ENCODE measurements at places on chromosomes 2 and 18.
A peak's percentile ranks its signal among the peaks of the same experiment; 100 is the strongest.

DNA sequence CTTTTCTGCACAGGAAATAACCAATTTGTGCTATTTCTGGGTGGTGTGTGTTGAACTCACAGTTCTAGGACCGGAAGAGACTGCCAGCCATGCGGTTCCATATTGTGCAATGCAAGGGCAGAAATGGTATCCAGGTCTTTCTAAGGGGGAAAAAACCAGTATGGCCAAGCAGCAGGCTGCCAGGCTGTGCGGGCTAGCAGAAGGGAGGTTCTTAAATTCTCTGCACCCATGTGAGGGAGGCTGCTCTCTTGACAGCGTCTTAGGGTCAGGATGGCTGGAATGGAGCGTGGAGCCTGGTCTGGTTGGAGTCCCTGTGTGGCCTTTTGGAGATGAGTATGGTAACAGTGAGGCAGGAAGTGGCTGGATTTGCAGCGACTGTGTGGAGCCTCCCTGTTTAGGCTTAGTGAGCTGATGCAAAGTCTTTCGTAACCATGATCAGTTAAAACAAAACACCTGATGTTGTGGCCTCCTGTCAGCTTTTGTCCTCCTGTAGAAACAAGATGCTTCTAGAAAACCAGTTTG is 52.6 kb downstream of the NCK2 start:
- DNase-seq = peak; percentile 59

GRCh38 chr2:233015019-233015645 is 2.1 kb upstream of the NGEF start:
- no peak for DNase-seq

GRCh38 chr2:96142217-96143113 is 2.8 kb downstream of the DUSP2 start:
- DNase-seq = peak; percentile 40

DNA sequence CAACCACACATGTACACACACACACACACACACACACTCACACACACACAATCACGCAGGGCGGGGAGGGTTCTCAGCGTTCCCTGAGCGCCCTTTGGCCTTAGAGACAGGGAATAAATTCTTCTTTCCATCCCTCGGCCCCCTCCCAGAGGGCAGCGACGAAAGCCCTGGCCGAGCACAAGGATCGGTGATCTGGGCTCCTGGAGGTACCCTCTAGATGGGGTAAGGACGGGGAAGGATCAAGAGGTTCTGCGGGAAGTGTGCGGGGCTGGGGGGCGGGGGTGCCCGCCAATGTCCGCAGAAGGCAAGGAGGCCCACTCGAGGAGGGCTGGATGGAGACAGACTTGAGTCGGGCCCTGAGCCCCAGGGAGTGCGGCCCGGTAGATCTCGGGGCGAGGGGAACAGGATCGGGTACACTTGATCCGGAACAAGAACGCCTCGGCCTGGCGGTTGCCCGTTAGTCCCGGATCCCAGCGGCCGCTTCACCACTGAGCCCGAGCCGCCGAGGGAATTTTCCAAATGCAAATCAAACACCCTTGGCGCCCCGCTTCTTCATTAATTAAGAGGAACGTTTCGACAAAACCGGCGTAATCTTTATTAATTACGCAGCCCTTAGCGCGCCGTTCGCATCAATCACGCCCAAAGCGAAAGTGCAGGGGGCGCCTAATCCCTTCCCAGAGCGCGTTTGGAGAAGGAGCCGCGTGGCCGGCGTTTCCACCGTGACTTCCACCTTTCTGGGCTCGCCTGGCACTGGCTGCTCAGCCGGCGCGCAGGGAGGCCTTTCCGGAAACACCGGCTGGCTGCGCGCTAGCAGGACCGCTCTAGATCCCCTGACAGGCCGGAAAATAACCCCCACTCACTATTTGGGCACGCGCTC is 7.0 kb upstream of the PAX3 start:
- no peak for DNase-seq

- DNase-seq = no peak
Measured at GRCh38 chr2:97699765-97700444, 13.5 kb upstream of the ZAP70 start.

DNA sequence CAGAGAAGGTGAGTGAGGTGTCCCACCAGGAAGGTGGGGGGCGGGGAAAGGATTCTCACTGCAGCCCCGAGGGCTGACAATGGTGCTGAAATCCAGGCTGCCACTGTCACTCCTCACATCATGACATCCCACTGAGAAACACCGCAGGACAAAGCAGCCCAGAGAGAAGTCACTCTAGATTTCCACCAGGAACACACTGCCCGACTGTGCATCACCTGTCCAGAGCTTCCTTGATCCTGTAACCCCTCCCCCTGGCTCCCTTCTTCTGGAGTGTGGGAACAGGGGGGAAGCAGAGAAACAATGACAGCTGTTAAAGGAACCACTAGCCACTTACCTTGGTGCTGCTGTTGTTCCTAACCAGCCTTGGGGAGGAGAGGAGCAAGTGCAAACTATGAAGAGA is 69.9 kb downstream of the MRO start:
- DNase-seq = no peak

- DNase-seq = peak; percentile 70
Measured at GRCh38 chr2:231604101-231604684, 11.5 kb downstream of the TEX44 start.

GRCh38 chr2:106322281-106322680 is 128.2 kb upstream of the UXS1 start:
- DNase-seq = no peak

- DNase-seq = no peak
Measured at GRCh38 chr2:41061356-41061755, 609.5 kb upstream of the SLC8A1 start.

GRCh38 chr2:10103179-10103578 is 19.4 kb upstream of the RRM2 start:
- DNase-seq = no peak

- no peak for DNase-seq
Measured at GRCh38 chr2:224412141-224413015, 10.5 kb upstream of the FAM124B start.

DNA sequence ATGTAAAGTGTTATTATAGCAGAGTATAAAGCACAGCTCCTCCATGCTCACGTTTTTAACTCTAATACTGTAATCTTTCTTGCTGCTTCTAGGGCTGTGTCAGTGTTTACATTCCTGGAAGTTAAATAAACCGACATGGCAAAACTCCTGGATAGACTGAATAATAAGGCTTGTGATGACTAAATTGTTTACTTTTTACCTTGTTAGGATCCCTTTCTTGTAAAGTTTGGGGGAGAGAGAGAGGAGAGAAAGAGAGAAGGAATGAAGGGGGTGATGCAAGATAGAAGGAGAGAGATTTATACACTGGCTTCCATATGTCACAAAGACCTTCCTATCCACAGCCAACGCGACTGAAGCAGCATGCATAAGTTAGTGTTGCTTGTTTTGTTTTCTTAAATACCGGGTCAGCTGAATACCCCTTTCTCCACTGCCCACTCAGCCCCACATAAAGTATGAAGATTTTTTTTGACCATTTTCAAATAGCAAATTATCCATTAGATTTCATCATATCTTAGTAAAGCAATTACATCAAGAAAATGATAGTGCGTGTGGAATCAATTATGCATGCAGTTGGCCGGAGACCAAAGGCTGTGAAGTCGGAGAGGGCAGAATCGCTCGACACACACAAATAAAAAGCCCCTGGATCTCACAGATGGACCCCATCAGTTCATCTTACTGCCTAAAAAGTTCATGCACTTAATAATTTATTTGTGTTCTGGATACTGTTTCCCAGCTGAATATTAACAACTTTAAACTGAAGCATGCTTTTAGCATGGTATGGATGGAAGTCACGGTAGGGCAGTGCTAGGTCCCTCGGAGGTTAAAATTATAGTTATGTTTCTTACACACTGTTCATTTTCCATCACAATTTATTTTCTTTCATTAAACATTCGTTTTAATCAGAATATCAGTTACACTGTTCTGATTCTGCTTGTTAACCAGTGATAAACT is 20.1 kb downstream of the BCL11A start:
- DNase-seq = no peak

DNA sequence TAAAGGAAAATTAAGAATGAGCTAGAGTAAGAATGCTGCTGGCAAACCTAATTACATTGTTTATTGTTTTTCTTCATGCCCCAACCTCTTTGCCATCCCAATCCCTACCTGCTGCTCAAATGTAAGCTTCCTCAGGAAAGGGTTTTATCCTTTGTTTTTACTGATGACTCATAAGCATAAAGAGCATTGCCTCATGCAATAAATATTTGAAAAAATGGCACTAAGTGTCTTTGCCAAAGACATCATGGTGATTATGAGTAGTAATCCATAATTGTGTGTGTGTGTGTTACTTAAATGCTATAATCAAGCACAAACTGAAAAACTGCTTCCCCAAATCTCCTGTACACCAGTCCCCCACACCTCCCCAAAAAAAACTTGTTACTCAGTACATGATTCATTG is 53.4 kb downstream of the DNER start:
- no peak for DNase-seq

DNA sequence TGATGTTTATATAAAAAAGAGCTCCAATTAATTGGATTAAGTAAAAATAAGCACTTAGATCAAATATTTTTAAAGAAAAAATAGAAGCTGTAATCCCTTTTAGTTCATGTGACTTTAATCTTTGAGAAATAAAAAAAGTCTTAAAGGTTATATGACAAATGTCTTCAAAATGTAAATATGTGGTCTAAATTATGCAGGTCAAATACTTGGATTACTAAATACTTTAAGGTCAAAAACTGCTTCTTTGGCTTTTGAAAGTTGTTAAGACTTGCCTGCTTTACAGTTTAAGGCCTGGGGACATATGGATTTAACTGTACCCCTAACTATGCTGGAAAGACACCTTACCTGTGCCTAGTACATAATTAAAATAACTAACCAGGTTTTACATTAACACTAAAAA is 15.5 kb upstream of the PDK1 start:
- DNase-seq = no peak

- no peak for DNase-seq
Measured at GRCh38 chr2:8615576-8616281, 66.1 kb upstream of the ID2 start.

DNA sequence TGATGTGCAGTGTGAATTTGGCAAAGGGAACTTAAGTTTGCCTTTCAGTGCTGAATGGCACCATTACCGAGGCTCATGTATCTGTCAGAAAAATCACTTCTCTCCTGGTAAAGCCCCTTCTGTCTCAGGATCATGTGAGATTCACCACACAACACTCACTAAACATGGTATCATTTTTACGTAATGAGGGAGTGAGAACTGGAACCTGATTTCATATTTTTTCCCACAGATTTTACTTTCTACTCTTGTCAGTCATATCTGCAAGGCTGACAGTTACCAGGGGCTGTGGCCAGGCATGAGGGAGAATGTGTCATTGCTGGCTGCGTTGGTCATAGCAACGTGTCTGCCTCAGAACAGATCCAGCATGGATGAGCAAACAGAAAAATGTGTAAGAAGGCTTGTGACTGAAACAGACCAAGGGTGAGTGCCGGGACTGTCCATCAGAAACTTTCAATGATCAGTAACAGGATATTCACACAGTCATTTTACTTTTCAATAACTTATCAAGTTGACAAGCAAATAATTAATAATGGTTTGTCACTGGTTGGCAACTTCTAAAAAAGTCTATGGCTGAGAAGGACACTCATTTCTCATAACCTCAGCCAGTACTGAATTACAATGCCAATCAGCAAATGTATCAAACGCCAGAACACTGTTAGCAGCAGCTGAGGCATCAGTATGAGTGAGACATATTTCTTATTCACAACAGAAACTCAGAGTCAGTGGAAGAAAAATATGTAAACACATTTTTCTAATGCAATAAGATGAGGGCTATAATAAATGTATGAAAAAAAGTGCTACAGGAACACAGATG is 100.5 kb downstream of the CDC42EP3 start:
- no peak for DNase-seq

DNA sequence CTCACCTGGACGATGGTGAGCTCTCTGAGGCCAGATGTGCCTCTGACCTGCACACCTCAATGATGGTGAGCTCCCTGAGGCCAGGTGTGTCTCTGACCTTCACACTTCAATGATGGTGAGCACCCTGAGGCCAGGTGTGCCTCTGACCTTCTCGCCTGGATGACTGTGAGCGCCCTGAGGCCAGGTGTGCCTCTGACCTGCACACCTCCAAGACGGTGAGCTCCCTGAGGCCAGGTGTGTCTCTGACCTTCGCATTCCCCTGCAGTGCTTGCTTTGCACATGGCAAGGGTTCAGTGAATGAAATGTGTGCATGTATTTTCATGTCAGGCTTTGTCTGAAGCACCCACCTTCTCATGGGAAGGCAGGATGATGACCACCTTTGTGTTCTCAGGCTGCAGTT is 95.5 kb downstream of the PTGR3 start:
- no peak for DNase-seq

DNA sequence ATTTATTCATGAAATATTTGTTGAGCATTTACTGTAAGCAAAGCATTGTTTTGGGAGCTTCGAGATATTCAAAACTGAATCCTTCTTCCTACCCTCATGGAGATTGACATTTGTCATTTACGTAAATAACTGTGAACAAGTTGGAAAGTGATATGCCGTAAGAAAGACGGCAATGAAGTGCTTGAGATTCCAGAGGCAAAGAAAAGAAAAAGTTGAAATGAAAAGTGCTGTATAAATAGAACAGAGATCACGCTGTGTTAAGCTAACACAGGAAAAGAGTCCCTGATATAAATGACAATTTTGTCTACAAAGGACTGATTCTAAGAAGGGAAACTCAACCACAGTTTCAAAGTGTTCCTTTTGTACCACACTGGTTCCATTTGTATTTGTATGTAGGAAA is 1.8 kb downstream of the CHRNA1 start:
- DNase-seq = no peak

DNA sequence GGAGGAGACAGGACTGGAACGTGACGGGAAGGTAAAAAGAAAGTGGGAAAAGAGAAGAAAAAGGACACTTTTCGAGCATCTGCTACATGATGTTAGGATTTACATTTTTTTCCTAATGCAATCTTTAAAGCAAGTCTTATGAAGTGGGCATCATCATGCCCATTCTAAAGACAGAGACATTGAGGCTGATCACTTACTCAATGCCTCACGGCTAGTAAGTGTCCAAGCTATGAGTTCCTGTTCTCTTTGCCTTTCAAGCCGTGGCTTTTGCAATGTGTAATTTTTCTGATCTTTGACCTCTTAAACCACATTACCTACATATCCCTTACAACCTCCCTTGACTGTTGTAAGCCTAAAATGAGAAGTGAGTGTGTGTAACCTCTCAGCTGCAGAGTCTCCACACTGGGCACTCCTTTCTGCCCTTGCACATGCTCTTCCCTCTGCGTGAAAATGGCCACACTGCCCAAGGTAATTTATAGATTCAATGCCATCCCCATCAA is 649.2 kb downstream of the RNF144A start:
- DNase-seq = no peak

- peak; percentile 60 for DNase-seq
Measured at GRCh38 chr2:27701676-27702075, 38.0 kb downstream of the SLC4A1AP start.

DNA sequence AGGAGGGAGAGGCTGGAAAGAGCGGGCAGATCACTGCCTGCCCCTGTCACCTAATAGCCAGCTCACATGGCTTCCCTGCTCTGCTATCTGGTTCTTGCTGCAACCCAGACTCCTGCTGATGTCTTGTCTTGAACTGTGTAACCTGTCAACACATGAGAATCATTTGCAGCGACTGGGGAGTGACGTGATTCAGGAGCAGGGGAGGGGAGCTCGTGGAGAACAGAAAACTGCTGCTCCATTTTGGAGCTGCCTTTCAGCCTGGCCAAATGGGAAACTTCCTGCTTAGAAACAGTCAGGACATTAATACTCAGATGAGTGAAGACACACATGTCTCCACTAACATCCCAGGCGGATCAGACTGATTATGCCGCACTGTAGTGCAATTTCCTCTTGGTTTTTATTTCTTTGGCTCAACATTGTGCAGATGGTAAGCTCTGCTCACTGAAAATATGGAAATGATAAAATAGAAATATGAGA is 38.1 kb downstream of the RPL37A start:
- DNase-seq = no peak

- no peak for DNase-seq
Measured at GRCh38 chr2:39154944-39155343, 34.1 kb upstream of the SOS1 start.
